ENCODE measurements at places on chromosomes 3 and 15.

DNA sequence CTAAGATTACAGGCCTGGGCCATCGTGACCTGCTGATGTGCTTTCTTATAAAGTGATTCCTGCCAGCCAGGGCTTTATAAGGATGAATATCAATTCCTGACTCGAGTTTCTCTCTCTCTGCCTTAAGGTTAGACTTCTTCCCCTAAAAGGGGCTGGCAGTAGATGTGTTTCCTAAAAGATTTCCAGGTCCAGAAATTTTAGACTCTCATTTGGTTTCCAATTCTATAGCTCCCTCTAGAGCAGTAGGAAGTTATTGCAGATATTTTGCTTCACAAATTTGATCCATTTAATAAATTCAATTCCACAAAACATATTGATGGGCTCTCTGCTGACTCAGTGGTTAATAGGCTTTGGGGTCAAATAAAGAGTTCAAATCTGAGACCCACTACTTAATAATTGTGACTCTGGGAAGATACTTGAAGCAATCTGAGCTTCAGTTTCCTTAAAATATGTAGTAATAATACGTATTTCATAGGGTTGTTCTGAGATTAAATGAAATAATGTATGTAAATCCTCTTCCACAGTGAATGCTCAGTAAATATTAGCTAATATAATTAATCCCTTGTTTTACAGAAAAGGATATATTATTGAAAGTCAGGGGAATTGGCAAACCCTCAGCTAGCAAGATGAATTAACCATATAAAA is 2.1 kb downstream of the TRIM69 start:
- no peak for DNase-seq

GRCh38 chr15:25611603-25612002 is 172.8 kb upstream of the UBE3A start:
- DNase-seq, result no peak

DNA sequence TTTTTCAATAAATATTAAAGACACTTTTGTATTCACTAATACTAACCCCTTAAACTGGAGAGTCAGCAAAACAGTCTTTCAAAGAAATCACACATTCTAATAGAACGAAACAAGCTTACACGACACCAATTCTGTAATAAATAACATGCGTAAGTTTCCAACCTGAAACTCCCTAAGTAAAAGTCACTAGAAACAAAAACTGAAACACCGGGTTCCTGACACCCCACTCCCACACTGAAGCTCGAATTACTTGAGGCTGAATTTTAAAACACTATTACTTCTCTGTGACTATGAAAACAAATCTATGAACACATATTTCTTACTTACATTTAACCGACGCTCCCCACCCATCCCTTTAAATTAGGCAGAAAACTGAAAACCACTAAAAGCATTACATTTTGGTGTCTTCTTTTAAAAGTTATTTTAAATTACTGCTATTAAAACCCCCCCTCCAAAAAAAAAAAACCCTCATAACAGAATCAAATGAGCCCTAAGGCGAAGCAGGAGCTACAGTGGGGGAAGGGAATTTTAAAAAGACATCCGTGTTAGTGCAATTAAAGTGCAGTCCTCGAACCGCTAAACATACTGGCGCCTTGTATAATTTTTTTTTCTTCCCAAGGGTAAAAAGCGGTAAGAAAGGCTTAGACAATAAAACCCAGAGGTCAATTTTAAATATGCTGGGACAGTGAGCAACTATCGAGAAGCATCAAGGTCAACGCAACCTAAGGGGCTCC is 878 bp downstream of the SPPL2A start:
- DNase-seq, result no peak

DNA sequence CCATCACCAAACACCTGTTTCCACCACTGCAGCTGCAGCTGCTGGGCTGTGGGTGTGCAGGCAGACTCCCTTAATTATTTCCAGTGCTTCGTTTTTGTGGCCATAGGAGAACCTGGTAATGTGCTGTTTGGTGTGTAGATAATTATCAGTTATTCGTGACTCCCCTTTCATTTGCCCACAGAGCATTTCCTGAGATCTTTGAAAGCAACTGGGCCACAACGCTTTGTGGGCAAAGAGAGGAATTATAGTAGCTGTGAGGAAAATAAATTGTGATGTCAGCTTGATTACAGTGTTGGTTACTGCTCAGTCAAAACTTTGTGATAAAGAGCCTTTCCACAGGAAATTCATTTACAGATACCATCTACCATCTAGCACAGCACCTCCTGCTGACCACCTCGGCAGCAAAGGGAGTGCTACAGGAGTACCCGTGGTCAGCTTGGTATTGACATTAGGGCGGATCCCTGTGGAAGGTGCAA is 193.3 kb upstream of the SLCO3A1 start:
- no peak for DNase-seq

GRCh38 chr3:60636846-60637245 is 614.4 kb downstream of the FHIT start:
- peak; percentile 4 for DNase-seq

- no peak for DNase-seq
Measured at GRCh38 chr3:28334552-28334951, 14.0 kb upstream of the ZCWPW2 start.

- DNase-seq, result no peak
Measured at GRCh38 chr3:146543461-146544001, 876 bp downstream of the PLSCR1 start.

DNA sequence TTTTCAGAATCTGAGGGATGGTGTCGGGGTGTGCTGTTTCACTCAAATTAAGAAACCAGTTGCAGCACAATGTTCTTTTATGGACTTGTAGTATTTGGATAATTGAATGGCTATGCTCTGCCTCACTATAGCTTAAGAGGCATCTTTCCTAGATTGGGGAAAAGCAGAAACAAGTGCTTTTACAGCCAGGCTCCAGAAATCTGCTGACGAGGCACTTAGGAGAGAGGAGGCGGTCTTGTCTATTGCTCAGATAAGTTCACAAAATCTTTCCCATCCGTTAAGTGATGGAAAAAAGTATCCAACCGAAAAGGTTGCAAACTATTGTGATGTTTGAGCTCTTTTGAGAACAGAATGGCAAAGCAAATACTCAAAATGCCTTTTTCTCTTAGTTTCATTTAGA is 336.1 kb upstream of the RARB start:
- DNase-seq, result no peak

DNA sequence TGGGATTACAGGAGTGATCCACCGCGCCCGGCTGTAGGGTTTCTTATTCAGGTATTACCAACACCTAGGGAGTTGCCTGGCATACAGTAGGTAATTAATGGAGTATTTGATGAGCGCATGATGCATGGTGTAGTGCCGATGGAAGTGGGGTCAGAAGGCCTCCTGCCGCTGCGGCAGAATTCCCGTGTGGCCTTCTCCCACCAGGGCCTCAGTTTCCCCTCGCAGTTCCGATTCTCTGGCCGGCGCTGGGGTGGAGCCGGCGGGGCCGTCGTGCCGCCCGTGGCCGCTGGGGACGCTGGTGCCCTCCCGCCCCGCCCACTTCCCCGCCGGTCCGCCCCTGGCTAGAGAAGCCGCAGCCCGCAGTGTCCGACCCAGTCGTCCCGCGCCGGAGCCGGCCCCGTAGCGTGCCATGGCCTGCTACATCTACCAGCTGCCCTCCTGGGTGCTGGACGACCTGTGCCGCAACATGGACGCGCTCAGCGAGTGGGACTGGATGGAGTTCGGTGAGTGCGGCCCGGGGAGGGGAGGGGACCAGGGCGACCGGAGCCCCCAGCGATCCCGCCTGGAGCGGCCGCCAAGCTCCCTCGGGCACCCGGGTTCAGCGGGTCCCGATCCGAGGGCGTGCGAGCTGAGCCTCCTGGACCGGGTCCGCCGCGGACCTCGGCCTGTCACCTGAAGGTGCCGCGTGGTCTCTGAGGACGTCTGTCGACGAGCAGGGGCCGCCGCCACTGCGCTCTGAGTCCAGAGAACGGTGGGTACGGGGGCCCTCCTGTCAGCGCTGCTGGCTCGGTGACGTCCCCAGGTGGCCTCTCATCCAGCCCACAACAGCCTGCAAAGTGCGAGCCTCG is at the start of gene IRAK2:
Gene IRAK2 (plus strand): TSS at position 374 of the 848 bp plus-strand sequence. CDS start 36 bp downstream, at position 410.
- DNase-seq, result peak; percentile 44

DNA sequence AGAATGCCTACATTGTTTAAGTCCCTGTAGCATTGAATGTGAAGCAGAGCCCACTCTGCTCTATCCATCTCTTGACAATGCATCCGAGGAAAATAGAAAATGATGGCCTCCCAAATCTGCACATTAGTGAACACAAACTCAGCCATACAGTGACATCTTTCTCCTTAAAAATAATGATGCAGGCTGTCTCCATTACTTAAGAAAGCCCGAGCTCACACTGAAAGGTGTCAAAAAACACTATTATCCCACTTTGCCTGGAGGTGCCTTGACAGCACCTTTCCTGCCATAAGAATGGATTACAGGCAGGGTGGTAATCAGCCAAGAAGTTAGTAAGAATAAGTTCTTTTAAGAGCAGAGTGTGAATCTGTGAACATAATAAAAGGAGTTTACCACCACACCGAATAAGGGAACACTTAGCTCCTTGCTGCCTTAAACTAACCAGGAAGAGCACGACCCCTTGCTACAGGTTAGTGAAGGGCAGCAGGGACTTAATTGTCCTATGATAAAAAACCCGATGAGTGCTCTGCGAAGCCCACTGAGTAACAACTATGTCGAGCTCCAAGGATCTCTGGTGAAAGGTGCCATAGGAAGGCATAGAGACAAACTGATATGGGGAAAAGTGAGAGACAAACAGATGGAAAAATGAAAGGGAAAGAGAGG is 123.2 kb upstream of the TUSC7 start:
- DNase-seq, result no peak

- no peak for DNase-seq
Measured at GRCh38 chr15:60840703-60841411, 361.9 kb upstream of the ICE2 start.

GRCh38 chr15:31552482-31553099 is 226.0 kb downstream of the KLF13 start:
- no peak for DNase-seq

DNA sequence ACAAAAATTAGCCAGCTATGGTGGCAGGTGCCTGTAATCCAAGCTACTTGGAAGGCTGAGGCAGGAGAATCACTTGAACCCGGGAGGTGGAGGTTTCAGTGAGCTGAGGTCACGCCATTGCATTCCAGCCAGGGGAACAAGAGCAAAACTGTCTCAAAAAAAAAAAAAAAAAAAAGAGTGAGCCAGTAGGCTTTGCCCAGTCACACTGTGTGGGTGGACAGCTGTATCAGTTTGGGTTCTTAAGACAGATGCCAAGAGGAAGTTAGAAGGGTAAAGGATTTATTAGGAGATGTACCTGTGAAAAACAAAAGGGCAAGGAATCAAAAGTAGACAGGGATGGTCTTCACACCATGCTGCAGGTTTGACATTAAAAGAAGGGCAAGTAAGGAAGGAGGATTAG is 86.1 kb upstream of the CGNL1 start:
- no peak for DNase-seq

DNA sequence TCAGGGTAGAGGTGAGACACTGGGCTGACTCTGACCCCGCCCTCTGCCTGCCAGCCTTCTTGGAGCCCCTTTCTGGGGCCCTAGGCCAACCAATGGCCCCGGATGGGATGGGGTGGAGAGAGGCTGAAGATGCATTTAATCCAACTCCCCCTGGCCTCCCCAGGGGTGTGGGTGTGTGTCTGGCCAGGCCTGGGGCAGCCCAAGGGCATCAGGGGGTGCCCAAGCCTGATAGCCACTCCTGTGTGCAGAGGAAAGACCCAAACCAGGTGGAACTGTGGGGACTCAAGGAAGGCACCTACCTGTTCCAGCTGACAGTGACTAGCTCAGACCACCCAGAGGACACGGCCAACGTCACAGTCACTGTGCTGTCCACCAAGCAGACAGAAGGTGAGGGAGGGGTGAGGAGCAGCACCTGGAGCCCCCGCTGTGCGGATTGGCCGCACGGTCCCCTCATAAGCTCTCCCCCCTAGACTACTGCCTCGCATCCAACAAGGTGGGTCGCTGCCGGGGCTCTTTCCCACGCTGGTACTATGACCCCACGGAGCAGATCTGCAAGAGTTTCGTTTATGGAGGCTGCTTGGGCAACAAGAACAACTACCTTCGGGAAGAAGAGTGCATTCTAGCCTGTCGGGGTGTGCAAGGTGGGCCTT is 9.5 kb downstream of the SPINT1 start:
- no peak for DNase-seq

DNA sequence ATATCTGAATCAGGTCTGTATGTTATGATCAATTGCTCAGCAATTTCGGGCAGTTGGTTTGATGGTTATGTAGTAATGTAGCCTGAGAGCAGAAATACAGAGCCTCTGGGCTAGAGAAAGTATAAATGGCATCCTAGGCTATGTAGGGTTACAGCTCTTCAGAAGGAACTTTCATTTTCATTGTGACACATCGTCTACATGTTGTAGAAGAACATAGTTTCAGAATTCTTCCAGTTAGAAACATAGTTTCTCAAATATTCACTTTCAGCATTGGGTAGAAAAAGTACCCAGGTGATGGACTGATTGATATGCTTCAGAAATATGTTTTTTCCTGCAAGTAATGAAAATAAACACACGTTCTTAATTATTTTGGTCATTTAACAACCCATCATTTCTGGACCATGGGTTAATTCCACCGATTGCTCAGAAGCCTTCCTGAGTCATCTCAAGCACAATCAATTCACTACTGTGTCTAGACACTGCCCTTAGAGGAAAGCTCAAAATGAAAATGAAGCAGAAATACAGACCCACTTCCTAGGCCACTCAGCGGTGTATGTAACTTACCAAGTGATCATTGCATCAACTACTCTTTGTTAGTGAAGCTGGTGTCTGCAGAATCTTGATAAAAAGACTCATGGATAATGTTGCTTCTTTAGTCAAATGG is 88.8 kb upstream of the TSEN2 start:
- DNase-seq, result no peak

DNA sequence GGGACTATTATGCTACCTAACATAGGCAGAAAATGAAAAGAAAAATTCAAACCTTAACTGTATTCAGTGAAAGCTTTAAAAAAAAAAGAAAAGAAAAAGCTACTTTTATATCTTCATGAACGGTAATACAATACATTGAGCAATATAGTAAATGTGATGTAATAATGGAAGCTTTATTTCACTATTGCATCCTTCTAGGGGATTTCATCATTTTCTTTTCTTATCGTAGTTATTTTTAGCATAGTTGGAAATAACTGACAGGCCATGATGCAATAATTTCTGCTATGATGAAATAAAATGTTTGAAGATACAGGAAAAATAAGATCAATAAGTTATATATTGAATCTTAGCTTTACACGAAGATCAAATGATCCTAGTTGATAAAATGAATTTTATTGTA is 40.3 kb upstream of the ZCWPW2 start:
- no peak for DNase-seq

DNA sequence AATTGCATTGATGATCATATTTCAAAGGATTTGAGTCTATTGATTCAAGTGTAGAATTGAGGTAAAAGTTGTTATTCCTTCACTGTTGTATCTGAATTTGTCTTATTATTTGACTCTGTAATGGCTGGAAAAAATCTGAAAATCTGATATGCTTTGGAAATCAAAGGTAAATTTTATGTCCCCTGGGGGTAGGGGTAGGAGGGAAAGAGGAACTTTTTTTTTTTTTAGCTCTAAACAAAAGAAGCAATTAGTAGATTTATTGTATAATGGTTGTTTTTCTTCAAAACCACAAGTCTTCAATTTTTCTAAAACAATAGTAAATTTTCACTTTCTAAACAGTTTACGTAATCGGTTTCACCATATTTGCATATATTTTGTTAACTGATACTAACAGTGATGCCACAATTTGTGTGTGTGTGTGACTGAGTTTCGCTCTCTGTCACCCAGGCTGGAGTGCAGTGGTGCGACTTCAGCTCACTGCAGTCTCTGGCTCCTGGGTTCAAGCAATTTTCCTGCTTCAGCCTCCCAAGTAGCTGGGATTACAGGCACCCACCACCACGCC is 91.7 kb upstream of the GOLGA6L4 start:
- DNase-seq, result no peak
